ENCODE measurements at places on chromosomes 5 and 9.

- DNase-seq, result no peak
Measured at GRCh38 chr5:120093178-120093577, 370.9 kb upstream of the PRR16 start.

- DNase-seq, result no peak
Measured at GRCh38 chr9:113395000-113395861, 5.9 kb downstream of the ALAD start.

DNA sequence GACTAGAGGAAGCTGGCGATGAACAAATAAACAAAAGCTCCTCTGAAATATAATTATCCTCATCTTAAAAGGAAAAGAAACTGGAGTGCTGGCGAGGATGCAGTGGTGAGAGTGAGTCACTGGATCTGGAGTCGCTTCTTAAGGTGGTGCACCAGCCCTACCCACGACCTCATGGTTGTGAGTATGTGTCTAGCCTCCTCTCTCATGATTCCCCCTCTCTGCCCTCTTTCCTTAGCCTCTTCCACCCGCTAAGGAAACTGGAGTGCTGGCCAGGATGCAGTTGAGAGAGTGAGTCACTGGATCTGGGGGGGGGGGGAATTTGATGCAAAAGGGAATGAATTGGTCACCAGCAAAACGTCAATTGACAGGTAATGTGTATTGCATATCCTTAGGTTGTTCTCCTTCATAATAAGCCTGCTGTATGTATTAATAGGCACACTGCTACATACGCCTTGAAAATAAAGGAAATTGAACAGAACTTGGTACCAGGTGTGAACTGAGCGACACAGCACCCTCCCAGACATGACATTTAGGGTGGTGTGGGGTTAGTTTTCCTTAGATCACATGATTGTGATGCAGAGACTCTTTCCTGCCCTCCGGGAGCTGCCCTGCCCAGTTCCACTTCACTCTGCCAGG is 36.3 kb upstream of the EBF1 start:
- DNase-seq, result no peak

GRCh38 chr9:129270205-129270604 is 92.1 kb upstream of the IER5L start:
- DNase-seq, result peak; percentile 49

DNA sequence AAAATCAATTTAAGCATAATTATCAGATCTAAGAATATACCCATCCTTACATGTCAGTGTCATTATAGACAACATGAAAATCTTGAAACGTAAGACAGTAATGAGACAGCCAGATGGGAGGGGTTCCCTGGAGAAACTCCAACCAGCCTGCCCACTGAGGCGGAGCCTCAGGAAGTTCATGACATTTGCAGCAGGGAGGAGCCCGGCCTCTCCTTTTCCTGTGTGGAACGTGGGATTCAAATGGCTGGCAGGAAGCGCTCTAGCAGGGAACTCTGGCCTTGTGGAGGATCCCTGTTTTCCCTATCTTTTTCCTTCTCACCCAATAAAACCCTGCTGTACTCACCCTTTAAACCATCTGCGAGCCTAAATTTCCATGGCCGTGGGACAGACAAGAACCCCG is 176.6 kb upstream of the KCNN2 start:
- DNase-seq, result no peak

DNA sequence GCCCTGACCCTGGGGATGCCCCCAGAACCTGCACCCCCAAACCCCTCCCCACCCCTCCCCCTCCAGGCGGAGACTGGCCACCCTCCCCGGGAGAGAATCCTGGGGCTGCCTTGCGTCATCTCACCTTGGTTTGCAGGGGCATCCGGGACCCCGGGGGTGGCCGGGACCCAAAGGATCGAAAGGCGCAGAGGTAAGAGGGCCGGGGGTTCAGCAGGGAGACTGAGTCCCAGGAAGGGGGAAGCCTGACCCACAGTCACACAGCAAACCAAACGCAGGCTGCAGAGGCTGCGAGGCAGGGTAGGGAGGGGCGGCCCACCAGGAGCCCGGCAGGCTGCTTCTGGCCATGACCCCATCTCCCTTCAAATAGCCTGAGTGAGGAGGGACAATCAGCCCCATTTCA is 33.8 kb upstream of the ORM1 start:
- DNase-seq, result no peak

DNA sequence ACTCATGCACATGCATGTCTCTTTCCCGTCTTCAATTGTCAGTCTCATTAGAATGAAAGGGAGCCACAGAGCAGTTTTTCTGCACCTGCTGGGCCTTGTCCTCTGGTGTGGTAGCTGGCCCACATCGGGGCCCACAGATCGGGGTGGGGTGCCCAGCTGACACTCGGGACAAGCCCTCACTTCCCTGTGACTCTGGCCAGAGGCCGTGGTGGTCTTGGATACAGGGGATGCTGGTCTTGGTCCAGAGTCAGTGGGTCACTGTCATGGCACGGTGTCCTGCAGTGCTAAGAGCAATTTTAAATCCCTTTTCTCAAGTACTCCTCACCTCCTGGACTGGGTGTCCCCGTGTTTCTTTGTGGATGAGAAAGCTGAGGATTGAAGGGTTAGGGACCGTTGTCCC is 193.2 kb downstream of the CACNA1B start:
- DNase-seq, result peak; percentile 7

- DNase-seq, result no peak
Measured at GRCh38 chr9:33184963-33185362, 17.8 kb upstream of the B4GALT1 start.

GRCh38 chr9:127407492-127407843 is 10.5 kb downstream of the SLC2A8 start:
- DNase-seq, result no peak

- DNase-seq, result no peak
Measured at GRCh38 chr9:4973246-4973645, 11.8 kb upstream of the JAK2 start.

DNA sequence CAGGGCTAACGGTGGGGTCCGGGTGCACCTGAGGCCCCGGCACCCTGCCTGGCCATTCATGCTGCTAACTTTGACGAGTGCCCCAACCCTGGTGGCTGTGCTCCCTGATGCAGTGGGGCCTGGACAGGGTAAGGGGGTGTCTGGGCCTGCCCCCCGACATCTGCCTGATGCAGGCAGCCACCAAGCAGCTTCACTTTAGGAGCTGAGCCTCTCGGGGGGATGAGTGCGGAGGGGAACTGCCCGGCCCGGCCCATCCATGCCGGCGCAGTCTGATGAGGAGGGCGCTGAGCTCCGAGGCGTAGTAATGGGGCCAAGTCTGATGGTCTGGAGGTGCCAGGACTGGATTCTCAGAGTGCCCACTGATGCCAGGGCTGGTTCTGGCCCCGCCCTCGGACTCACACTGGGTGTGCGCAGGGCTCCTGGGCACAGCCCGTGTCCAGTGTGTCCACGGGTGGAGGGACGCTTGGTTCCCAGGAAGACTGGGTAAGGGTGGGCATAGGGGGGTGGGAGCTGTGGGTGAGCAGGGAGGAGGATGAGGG is 16.5 kb downstream of the DNLZ start:
- no peak for DNase-seq

DNA sequence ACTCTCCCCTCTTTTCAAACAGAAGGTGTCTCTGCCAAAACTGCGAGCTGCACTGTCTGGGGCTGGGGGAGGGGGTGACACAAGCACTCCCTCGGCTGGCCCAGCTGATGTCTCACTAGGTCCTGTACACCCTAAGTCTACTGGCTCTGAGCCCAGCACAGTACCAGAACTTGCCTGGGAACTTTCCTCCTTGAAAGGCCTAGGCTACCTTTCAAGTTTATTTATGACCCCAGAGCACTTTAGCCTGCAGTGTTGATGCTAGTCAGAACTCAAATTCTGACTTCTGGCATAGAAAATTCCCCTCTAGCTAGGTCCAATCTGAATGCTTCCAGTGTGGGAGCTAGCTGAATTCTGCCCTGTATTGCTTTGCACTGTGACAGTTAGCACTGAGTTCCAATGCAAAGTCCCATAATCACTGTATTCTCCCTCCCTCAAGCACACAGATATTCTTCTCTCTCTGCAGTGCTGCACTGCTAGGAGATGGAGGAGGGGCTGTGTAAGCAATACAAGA is 10.5 kb downstream of the LURAP1L start:
- no peak for DNase-seq

- no peak for DNase-seq
Measured at GRCh38 chr5:11650936-11651335, 253.3 kb downstream of the CTNND2 start.

GRCh38 chr5:103410172-103410571 is 151.6 kb downstream of the MACIR start:
- no peak for DNase-seq

DNA sequence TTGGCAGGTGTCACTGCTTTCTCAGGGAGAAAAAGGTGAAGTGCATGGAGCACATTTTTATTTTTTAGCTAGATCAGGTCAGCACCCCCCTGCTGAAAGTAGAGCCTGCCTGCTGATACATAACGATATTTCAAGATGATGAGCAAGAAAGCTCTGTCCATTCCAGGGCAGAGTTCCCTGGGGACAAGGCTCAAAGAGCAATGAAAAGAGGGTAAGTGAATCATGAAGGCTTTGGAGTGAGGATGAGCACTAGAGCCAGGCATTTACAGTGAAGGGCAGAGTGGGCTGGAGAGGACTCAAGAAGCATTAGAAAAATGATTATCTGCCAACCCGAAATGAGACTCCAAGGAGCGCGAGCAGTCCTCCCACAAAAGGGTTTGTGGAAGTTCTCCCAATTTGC is 345.7 kb downstream of the TLE4 start:
- no peak for DNase-seq

DNA sequence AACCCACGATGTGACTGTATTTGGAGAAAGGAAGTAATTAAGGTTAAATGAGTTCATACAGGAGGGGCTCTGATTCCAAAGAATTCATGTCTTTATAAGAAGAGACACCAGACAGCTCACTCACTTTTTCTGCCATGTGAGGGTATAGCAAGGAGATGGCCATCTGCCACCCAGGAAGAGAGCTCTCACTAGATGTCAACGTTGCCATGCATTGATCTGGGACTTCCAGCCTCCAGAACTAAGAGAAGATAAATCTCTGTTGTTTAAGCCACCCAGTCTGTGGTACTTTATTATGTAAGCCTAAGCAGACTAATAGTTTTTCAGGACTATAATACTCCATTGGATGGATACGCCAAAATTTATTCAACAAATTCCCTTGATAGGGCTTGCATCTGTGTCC is 89.8 kb upstream of the RAD23B start:
- DNase-seq, result no peak

- peak; percentile 65 for DNase-seq
Measured at GRCh38 chr5:79025054-79025472, 40.0 kb upstream of the ARSB start.

DNA sequence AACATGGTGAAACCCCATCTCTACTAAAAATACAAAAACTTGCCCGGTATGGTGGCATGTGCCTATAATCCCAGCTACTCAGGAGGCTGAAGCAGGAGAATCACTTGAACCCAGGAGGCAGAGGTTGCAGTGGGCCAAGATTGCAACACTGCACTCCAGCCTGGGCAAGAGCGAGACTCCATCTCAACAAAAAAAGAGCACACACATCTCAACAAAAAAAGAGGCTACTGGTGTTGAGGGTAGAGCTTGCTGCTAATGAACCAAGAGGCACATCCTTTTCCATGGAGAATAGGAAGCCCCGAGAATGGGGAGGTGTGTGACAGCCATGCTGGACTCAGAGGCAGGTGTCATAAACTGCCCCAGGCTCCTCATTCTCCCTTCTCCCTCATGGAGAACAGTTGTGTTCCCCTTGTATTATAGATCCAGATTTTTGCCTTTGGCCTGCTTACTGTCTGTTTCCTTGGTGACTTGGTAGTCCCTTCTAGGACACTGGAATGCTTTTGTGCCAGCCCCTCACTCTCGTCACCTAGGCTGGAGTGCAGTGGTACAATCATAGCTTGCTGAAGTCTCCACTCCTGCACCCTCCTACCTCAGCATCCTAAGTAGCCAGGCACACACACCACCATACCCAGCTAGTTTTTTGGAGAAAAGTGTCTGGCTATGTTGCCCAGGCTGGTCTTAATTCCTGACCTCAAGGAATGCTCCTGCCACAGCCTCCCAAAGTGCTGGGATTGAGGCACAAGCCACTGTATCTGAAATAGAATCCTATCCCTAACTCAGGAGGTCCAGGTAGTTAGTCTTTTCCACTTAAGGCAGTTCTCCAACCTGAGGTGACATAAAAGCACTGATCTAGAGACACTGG is 5.1 kb downstream of the RPL12 start:
- no peak for DNase-seq

GRCh38 chr9:19568946-19569345 is 160.1 kb downstream of the ACER2 start:
- no peak for DNase-seq

- no peak for DNase-seq
Measured at GRCh38 chr9:120724757-120725400, 10.6 kb upstream of the MEGF9 start.

- DNase-seq, result no peak
Measured at GRCh38 chr5:31537851-31538250, 5.8 kb downstream of the C5orf22 start.

GRCh38 chr5:99032234-99033013 is 103.6 kb upstream of the CHD1 start:
- DNase-seq, result no peak

DNA sequence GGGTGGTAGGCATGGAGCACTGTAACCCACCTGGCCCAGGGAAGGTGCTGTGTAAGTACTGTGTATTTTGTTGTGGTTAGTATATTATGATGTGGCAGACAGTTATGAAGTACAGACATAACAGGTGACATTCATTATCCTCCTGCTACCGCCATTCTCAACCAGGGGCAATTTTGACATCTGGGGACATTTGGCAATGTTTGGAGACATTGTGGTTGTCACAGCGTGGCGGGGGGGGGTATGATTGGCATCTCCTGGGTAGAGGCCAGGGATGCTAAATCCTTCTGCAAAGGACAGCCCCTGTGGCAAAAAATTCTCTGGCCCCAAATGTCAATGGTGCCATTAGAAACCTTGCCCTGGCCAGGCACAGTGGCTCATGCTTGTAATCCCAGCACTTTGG is 9.8 kb upstream of the RPL26L1 start:
- no peak for DNase-seq

GRCh38 chr5:651296-652022 is 39.3 kb downstream of the CEP72 start:
- no peak for DNase-seq

- DNase-seq, result no peak
Measured at GRCh38 chr5:228886-229285, 10.8 kb downstream of the SDHA start.

- no peak for DNase-seq
Measured at GRCh38 chr9:137829260-137829996, 48.2 kb upstream of the CACNA1B start.

DNA sequence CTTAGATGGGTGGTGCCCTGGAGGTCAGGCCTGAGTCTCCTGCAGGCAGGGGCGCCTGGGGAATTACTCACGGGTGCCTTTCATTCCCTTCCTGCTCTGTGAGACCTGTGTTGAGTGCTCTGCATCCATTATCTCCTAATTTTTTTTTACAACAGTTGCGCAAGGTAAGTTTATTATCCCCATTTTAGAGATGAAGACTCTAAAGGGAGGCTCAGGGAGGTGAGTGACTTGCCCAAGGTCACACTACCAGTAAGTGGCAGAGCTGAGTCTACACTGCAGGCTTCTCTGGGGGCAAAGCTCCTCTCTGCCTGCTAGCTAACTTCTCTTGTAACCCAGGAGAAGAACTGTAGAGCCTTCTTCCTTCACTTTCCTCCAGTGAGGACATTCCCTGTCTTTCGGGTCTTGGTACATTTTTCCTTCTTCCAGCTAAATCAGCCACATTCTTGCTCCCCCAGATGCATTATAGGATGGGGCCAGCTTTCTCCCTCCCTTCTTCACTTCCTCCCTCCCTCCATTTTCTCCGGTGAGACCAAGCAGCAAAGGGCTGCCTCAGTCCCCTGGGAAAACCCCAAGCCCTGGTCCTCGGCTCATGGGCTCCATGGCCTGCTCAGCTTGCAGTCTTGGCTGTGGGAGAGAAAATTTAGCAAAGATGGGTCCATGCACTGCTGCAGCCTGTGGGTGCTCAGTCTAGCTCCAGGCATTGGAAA is 1.8 kb downstream of the PRR7 start:
- DNase-seq, result no peak
